ENCODE measurements at places on chromosomes 6 and 20.
A peak's percentile ranks its signal among the peaks of the same experiment; 100 is the strongest.

GRCh38 chr6:140909156-140909555 lies 1223.6 kb upstream of the GJE1 start:
- DNase-seq: no peak

GRCh38 chr6:29424575-29424974 lies 9.8 kb downstream of the OR12D1 start:
- no peak for DNase-seq

DNA sequence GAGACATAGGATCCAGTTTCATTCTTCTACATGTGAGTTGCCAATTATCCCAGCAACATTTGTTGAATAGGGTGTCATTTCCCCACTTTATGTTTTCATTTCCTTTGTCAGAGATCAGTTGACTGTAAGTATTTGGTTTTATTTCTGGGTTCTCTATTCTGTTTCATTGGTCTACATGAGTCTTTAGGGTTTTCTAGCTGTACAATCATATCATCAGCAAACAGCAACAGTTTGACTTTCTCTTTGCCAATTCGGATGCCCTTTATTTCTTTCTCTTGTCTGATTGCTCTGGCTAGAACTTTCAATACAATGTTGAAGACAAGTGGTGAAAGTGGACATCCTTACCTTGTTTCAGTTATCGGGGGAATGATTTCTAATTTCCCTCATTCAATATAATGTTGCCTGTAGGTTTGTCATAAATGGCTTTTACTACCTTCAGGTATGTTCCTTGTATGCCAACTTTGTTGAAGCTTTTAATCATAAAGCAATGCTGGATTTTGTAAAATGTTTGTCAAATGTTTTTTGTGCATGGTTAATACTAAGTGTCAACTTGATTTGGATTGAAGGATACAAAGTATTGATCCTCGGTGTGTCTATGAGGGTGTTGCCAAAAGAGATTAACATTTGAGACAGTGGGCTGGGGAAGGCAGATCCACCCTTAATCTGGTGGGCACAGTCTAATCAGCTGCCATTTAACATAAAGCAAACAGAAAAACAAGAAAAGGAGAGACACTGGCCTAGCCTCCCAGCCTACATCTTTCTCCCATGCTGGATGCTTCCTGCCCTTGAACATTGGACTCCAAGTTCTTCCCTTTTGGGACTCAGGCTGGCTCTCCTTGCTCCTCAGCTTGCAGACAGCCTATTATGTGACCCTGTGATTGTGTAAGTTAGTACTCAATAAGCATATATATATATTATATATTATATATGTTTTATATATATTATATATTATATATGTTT lies 23.3 kb downstream of the MICA start:
- no peak for DNase-seq

DNA sequence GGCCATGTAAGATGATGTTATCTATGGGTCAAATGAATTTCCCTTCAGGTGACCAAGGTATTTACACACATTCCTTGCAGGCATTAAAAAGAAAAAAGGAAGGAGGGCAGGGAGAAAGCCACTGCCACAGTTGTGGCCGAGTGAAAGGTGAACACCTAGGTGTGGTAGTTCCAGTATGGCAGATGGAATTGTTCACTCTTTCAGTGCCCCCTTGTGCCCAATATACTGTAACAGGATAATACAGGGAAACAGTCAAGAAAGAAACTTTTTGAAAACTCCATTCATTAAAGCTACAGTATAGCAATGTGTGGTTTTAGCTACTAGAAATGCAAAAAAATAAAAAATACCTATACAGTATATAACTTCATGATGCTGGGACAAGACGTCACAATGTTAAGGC lies 52.1 kb downstream of the BMP2 start:
- DNase-seq: no peak

DNA sequence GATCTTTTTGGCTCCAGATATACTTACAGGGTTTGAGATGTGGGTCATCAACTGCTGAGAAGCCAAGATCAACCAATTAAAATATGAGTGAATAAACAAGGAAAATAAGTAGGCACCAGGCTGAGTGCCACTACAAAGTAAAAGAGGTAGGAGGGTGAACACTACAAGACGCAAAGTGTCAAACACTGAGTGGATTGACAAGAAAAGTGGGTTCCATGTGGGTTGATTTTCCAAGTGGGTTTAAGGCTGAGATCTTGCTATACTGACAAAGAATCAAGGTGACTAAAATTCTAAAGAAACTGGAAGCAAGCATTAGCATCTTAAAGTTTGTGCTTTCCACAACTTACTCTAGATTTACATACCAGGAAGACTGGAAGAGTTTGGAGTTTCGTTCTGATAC lies 160.4 kb upstream of the SPACA1 start:
- no peak for DNase-seq

DNA sequence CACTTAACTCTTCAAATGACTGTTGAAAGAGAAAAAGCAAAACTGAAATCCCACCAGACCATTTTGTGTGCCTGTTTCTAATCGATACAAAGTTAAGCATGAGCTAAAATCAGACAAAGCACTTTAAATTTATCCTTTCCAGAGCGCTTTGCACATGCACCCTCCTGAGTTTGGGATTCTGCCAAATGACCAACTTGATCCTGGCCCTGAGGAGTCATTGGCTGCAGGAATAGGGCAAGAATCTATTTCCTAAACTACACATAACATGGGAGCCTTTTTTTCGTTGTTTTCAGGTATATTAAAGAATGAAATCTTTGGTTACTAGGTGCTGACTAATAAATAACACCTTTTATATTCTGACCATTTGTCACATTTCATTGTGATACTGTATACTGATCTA lies 23.8 kb upstream of the MTHFD1L start:
- no peak for DNase-seq

- DNase-seq: no peak
Observed at GRCh38 chr6:130288065-130288464, 65.3 kb upstream of the SAMD3 start.

- no peak for DNase-seq
Observed at GRCh38 chr6:163776196-163776905, 361.8 kb downstream of the QKI start.

- DNase-seq: no peak
Observed at GRCh38 chr6:23855497-23856116, 270.4 kb upstream of the NRSN1 start.

DNA sequence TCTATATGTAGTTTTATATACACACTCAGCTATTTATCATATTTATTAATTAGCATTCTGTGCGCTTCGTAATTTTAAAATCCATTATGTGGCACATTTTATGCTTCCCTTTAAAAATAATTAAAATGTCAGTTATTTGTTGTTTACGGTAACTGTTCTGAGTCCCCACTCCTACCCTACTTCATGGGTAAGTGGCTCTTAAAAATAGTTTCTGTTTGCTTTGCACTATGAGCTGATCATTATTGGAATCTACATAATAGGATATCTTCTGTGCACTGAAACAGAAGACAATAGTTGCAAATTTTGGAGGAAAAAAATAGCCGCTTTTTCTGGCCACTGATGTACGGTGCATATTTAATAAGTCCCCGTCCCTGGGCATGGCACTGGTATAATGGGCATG lies 25.2 kb downstream of the LCA5 start:
- DNase-seq: peak; percentile 57

DNA sequence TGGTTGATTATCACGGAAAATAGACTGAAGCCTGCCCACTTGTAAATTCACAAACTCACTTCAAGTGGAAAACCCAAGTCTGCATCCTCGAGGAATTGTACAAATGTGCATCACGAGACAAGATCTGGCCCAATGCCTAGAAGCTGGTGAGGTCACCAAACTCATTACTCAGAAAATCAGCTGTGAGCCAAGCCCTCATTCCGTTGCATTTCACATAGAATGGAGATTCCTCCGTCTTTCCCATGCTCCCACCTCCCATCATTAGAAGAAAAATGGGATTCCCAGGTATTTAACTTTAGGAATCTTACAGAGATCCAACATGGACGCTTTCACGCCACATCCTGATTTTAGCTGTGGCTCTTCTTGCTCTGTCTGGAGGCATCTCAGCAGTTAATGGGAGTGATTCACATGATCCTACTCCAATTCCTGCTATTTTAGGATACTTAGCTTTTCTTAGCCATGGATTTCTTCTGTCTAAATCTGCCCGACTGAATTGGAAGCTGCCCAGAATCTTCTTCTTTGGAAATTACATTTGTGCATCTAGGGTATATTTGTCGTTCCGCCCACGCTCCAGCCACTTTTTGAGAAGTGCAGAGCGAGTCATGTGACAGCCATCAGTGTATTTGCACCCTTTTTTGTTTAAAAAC lies 68.7 kb upstream of the STMND1 start:
- DNase-seq: no peak

DNA sequence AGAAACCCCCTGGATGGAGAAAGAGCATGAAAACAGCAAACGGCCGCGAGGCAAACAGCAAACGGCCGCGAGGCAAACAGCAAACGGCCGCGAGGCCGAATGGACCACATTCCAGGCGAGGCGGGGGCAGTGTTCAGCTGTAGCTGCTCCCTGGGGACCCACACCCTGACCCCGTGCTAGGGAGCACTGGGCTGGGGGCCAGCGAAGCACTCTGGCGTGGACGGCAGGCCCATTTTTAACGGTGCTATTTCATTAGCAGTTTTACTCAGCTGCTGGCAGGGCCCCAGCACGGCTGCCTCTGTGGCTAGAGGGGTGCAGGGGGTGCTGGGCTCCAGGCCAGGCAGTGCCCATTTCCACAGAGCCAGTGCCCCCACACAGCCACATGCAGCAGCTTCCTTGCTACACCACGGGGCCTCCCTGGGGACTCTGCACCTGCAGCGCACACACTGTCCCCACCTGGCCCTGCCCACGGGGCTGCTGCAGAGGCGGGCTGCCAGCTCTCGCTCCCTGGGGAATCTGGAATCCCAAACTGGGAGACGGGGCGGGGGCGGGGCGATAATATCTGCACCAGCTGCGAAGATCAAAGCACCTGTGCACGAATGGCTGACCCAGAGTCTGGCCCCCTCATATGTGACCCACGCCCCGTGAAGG lies 35.6 kb upstream of the SLCO4A1 start:
- DNase-seq: peak; percentile 55

- no peak for DNase-seq
Observed at GRCh38 chr6:106579281-106579680, 50.0 kb downstream of the RTN4IP1 start.

DNA sequence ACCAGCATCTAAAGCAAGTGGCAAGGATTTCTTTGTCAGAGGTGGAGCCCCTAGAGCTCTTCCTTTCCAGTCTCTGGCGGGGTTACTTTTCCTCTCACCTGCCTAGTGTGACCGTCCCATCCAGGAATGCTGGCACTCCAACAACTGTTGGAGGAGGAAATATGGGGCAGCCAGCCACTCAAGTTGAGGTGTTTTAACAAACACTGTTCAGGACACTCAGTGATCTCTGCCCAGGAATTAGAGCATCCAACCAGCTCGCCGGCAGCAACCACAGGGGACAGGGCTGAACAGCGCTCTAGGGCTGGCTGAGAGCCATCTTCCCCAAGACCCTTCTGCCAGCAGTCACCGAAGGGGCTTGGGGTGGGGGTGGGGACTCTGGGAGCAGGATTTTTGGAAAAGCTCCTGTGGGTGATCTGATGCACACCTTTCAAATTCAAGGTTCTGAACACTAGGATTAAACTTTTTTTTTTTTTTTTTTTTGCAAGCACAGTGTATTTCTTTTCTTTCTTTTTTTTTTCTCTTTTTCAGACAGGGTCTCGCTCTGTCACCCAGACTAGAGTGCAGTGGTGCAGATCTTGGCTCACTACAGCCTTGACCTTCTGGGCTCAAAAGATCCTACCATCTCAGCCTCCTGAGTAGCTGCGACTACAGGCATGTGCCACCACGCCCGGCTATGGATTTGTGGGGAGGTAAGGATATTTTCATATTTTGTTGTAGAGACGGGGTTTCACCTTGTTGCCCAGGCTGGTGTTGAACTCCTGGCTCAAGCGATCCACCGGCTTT lies 28.4 kb upstream of the KCNK16 start:
- DNase-seq: peak; percentile 32

- no peak for DNase-seq
Observed at GRCh38 chr6:71529026-71529425, 240.4 kb downstream of the OGFRL1 start.

- no peak for DNase-seq
Observed at GRCh38 chr6:108627692-108628550, 67.2 kb downstream of the FOXO3 start.

DNA sequence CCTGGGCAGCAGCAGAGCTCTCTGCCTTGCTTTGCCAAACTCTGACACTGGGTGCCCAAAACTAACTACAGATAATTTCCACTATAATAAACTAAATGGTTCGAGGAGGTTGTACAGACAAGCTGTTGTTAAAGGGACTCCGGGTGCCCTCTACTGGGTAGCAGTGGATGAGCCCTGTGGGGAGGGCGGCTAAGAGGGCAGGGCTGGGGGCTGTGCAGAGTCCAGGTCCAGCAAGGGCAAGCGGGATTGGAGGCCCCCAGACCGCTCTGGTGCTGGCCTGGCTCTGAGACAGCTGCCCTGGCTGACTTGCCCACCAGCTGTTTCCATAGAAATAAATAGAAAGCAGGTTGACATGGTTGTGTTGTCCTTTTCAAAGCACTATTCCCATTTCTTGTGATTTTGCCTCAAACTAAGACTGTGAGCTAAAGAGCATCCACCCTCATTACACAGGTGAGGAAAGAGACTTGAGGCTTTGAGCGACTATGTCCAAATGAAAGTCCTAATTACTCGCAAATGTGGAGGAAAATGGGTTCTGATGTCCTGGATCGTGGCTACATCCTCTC lies 167.6 kb upstream of the CST7 start:
- no peak for DNase-seq

DNA sequence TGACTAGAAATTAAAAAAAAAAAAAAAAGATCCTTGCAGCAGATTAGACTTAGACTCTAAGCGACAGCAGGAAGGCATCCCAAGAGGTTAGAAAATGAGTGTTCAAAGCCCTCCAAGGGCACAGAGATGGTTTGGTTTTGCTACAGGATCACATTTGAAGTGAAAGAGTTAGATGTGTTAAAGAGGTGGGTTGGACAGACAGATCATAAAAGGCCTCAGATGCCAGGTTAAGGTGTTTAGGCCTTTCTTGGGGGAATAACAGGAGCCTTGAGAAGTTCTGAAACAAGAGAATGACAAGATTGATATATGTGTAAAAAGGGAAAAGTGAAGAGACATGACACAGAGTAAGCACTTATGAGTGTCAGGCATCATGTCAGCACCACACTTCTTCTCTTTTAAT lies 107.5 kb downstream of the FYN start:
- DNase-seq: no peak

- DNase-seq: no peak
Observed at GRCh38 chr20:17904027-17904426, 64.6 kb downstream of the SNX5 start.

GRCh38 chr6:2695454-2696095 lies 55.1 kb downstream of the MYLK4 start:
- no peak for DNase-seq

DNA sequence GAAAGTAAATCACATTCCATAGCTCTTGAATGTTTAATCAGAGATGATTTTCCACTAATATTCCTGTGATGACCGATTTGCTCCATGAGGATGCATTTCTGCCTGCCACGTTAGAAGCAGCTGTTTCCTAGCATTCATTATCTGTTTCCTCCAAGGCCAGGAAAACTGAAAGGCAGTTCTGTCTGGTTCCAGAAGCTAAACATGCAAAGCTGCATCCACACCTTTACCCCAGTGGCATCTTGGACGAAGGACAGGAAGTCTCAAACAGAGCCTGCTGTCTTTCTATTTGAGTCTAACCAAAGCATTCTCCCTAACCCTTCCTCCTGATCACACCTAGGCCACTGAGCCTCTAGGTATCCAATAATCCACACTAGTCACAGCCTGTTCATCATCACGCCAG lies 27.6 kb downstream of the CNKSR3 start:
- DNase-seq: no peak
